Adipocyte (in vitro differentiated cells): ENCODE measurements at places on chromosomes 5 and 9.

DNA sequence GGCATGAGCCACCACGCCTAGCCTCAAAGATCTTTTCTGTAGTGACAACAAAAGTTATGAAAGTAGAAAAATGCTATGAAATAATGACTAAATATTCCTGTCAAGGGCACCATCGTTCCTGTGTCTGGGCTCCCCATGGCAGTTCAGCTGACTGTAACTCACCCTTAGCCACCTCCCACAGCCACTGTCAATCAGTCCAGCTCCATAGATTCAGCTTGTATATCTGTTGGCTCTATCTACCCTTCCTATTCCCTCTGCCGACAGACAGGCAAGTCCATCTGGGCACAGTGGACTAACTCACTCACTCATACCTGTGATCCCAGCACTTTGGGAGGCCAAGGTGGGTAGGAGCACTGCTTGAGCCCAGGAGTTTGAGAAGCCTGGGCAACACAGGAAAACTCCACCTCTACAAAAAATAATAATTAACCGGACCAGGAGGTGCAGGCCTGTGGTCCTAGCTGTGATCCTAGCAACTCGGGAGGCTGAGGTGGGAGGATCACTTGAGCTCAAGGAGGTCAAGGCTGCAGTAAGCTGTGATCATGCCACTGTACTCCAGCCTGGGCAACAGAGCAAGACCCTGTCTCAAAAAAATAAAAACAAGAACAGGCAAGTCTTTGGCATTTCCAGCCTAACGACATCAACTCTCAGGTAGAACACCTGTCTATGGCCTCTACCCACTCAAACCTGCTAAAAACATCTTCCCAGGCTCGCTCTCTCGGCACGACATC, 6.2 kb downstream of the CAMSAP1 start:
- no peak for DNase-seq

GRCh38 chr5:172188893-172189692, 1.1 kb upstream of the STK10 start:
- DNase-seq: no peak

DNA sequence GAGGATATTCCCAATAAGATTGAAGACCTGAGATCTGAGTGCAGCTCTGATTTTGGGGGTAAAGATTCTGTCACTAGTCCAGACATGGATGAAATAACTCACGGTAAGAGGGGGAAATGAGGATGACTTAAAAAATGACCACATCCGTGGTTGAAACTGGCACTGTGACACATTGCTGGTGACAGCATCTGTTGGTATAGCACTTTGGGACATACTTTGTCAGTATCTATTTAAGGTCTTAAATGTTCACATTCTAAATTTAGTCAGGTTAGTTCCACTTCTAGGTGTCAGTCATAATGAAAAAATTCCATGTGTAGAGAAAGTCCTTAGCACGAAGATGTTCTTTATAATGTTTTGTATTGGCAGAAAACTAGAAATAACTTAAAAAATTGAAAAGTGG, 70.9 kb downstream of the GAPVD1 start:
- no peak for DNase-seq

DNA sequence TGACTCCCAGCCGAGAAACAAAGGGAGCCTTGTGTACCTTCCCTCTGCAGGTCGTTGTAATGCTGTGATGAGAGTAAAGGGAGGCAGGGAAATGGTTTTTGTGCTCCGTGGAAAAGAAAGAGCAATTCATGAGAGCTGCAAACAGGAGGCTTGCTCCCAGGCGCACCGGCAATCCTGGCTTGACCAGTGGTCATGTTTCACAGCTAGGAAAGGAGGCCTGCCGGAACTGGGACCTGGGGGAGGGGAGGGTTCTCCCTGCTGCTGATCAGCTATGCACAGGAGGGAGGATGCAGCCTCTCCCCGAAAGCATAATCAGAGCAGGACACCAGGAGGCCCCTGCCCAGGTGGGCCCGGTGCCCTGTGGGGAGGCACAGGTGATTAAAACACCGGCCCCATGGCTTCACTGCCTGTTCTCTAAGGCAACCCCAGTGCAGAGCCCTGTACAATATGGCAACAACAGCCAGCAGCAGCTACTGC, 131.3 kb downstream of the ZDHHC21 start:
- no peak for DNase-seq

DNA sequence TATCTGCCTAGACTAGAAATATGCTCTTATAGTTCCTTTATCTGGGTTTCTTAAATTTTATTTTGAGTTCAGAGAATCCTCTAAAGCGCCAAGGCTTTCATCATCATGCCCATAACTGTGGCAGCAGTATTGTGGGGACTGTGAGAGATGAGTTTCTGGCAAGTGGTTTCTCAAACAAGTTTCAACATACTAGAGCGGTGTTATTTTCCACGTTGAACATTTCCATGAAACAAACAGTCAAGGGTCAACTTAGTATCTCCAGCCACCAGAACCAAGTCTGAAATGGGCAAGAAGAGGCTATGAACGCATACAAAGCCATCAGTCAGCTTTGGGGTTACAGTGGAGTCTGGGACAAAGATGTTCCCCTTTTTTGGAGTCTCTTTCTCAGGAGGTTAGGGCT, 40.3 kb downstream of the SERINC5 start:
- no peak for DNase-seq

DNA sequence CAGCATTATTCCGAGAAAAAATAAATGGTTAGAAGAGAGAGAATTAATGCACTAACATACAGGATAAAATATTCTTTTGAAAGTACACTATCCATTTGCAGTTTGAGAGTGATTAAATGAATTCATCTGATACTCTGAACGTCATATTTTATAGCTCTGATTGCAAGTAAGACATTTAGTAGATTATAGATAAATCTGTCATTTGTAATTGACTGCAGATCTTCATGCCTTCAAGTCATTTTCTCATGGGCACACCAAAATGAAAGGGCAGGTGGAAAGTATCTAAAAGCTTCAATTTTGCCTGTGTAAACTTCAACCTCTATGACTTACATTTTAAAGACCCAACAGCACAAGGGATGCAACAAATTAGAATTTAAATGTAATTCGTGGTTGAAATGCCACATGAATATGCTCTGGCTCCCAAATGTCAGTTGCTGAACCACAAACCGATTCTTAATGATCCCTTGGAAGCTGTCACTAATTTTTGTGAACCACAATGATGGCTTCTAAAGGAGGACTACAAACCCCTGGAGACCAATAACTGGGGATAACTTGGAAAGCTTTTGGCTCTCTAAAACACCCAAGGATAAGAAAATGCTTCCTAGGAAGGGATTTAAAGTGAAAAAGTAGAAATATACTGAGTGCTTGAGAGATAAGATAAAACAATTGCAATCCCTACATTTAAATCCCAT, 3.9 kb downstream of the TYRP1 start:
- no peak for DNase-seq

DNA sequence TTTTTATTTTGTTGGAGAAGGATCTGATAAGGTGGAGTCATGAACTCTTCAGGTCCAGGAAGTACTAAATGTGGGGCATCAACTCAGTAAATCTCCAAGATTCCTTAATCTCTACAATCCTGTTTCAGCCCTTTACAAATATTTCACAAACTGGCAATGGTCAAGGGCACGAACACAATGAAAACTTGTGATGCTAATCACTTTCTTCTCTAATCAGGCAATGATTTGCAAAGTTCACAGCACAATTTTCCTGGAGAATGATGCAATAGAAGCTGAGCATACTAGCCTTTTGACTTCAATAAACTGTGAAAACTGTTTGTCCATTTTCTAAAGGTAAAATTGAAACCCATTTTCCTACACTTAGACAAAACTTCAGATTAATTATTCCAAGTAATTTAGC, 16.9 kb downstream of the GDF9 start:
- peak; percentile 27 for DNase-seq

- no peak for DNase-seq
Measured at GRCh38 chr9:85173967-85174366, 504.4 kb downstream of the NTRK2 start.

- no peak for DNase-seq
Measured at GRCh38 chr9:5292141-5292540, 12.4 kb downstream of the RLN2 start.

DNA sequence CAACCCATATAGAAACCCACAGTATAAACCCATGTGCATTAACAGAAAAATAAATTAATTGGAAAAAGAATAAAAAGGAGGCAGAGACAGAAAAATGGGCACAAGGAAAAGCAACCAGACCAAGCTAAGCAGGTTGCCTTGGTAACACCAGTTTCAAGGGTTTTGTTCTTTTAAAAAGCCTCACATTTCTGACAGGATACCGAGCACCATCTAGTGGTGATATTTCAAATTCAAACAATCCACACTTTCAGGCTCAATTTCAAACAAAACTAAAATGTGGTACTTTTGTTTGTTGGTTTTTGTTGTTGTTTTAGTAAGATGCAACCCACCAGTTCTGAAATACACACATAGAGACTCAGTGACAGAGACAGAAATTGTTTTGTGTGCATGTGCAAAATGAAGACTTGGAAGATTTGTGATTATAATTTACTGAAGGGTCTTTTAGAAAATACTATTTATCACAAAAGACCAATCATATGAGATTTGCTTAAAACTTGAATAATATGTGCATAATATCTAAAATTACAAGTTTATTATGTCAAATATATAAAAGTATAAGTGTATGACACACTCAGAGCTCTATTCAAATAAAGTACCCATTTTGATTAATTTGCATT, 318.2 kb downstream of the SLCO4C1 start:
- peak; percentile 68 for DNase-seq

- DNase-seq: peak; percentile 54
Measured at GRCh38 chr9:16824545-16825330, 45.7 kb downstream of the BNC2 start.
